ENCODE measurements at places on chromosomes 16 and 17.
A peak's percentile ranks its signal among the peaks of the same experiment; 100 is the strongest.

- no peak for DNase-seq
Observed at GRCh38 chr17:40112718-40113109, 9.1 kb upstream of the MSL1 start.

- peak; percentile 63 for DNase-seq
Observed at GRCh38 chr17:2438823-2439222, 38.0 kb upstream of the MNT start.

GRCh38 chr17:63919311-63919723 lies 678 bp upstream of the GH1 start:
- DNase-seq: peak; percentile 66

DNA sequence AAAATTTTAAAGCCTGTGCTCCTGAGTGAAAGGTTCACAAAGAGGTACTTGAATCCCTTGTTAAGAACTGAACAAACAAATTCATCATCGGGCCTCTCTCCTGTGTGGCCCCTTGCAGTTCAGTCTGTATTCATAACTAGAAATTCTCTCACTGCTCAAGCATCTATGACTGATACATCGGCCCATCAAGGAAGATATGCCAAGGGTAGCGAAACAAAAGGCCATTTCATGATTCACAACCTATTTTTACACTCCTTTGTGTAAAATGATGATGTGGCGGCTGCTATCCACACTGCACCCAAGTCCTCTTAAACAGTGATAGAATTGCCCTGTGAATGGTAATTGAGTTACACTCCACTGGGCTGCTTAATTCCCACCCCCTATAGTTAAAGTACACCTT lies 204.6 kb downstream of the STX8 start:
- DNase-seq: peak; percentile 87

GRCh38 chr16:18792836-18793433 lies 2.8 kb upstream of the RPS15A start:
- DNase-seq: peak; percentile 36

GRCh38 chr17:4074831-4075495 lies 67.9 kb downstream of the ZZEF1 start:
- DNase-seq: peak; percentile 51

DNA sequence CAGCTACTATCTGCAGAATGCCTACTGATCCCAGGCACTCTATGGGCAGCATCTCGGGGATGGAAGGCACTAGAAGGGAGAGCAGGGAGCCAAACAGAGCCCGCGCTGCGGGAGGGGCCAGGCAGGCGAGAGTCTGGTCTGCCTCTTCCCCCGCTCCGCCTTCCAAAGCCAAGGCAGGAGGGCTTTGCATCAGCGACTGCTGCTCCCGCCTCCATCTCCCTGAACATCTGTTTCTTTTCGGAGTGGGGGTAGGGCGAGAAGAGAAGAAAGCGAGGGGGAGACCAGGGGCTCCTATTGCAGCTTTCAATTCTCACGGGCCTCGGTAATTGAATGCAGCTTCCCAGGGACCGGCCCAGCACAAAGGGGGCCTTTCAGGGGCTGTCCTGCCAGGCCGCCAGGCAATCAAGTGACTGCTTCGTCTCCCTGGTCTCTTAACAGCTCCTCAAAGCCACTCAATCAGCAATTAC lies 31.4 kb upstream of the CDC42EP4 start:
- peak; percentile 82 for DNase-seq

- peak; percentile 60 for DNase-seq
Observed at GRCh38 chr17:47072886-47073285, 93.8 kb upstream of the RPRML start.

GRCh38 chr16:64092271-64092670 lies 1029.6 kb downstream of the CDH11 start:
- peak; percentile 88 for DNase-seq

DNA sequence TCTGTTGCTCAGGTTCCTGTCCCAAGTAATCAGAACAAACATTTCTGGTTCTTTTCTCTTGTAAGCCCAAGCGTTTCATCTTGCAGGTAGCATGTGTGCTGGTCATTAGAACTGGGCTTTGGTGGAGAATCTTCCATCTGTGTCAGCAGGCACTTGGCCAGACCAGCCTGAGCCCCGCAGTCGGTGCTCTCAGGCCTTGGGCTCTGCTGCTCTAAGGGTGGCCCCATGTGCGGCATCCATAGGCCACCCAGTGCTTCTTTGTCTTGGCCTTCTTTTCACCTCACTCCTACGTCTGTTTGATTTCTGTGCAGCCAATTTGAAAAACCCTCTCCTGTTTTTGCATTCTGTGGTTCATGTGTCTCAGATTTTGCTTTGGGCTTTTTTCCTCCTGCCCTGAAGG lies 51.6 kb downstream of the PLD6 start:
- no peak for DNase-seq

DNA sequence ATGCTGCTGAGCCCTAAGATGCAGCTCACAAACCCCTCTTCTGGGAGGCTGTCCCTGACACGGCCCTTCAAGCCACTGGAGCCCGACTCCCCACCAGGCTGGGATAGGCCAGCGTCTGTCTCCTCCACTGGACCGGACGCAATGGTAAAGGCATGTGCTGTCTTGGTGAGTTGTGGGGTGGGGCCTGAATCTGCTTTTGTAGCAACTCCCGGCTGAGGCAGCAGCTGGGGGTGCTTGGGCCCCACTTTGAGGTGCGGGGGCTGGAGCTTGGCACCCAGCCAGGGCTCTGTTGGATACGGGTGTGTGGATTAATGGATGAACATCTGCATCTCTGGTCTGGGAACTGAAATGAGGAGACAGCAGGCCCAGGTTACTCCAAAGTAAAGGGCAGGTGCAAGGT lies 3.5 kb upstream of the NLRC3 start:
- DNase-seq: peak; percentile 12

DNA sequence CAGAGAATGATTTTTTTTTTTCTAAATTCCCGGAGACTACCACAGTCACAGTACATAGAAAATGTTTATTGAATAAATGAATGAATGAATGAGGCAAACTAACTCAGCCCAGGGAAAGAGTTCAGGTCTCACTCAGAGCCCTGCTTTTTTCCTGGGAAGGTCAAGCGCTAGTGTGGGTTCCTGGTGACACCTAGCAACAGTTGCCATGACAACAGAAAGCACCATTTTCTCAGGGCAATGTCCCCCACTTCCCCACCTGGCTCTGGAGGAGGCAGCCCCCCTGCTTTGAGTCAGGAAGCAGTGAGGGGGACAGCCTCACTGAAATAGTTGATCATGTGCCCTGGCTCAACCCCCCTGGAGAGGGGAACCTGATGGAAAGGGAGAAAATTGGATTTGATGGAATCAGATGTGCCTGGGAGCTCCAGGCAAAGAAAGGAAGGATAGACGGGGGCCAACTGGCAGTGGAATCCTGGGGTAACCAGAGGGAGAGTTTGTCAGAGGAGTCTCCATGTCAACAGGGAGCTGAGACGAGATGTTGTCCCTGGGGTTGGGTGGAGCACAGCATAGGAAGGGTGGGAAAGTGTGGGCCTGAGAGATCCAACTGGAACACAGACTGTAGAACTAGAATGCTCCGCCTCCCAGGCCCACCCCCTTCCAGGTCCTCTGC lies 242.2 kb upstream of the CCL2 start:
- DNase-seq: no peak

DNA sequence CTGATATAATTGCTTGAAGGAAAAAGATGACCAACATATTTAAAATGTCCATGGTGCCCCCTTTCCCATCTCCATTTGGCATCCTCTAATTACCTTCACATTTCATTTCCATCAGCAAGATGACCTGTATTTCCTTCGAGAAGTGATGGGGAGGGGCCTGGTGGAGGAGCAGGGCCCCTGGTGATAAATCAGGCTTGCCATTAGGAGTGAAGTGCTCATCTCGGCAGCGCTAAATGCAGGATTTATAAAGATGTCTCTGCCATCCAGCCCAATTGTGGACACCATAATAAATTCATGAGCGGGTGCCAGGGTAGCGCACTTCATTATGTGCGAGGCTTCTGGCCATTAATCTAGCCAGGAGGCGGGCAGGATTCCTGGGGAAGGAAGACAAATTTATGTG lies 101.5 kb upstream of the IRX6 start:
- no peak for DNase-seq

GRCh38 chr17:79226037-79226436 lies 151.4 kb downstream of the ENGASE start:
- no peak for DNase-seq
